ENCODE measurements at places on chromosomes 5 and 9.

GRCh38 chr9:97473717-97474116, 27.7 kb upstream of the TMOD1 start:
- H3K27ac ChIP-seq: no peak overlapping the region
- H3K27me3 ChIP-seq: no peaks in the 10 kb centered on the region
- H3K36me3 ChIP-seq: peaks cover 6% of the 10 kb centered on the region
- DNase-seq: no peak
- H3K4me3 ChIP-seq: no peak overlapping the region

DNA sequence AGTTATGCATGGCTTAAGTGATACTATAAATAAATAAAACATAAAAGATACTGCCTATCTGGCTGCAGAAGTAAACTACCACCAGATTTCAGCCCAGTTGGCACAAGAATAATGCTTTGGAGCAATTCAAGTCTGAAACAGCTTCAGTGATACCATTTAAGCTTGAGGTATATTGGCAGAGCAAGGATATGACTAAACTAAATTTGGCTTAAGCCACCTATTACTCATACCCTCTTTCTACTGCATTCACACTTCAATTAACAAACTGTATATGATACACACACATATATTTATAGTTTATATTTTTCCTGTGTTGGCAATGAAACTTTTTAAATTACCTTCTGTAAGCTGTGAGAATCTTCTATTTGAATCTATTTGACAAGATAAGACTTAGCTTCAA, 431.9 kb downstream of the ANXA1 start:
- no peaks in the 10 kb centered on the region for H3K27me3 ChIP-seq
- no peaks in the 10 kb centered on the region for H3K36me3 ChIP-seq

GRCh38 chr5:89954916-89955315, 454.6 kb downstream of the CETN3 start:
- H3K4me3 ChIP-seq: no peak overlapping the region
- H3K36me3 ChIP-seq: no peaks in the 10 kb centered on the region

DNA sequence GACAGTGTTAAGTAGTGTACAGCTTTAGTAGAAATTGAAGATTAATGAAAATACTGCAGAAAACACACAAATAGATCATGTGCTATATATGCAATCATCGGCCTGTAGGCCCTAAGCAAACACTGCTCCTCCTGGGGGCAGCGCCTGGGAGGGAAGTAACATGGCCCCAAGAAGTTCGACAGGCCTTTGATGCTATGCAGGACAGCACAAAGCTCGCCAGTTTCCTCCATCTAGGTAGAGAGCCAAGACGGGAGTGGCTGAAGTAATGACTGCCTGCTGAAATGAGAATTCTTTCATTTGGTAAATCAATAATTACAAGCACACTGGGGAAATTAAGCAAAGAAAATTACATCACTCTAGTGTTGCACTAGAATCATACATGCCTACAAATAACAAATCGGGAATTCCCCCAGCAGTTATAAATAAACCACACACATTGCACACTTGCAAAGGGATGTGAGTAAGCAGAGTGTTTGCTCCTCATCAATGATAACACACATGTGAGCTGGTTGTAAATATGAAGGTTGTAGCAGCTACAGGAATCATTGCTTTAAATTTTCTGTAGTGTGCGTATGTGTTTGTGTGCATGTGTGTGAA, 219.9 kb upstream of the NFIL3 start:
- no peaks in the 10 kb centered on the region for H3K36me3 ChIP-seq
- no peak overlapping the region for H3K4me3 ChIP-seq
- H3K27ac ChIP-seq: no peak overlapping the region
- DNase-seq: no peak

DNA sequence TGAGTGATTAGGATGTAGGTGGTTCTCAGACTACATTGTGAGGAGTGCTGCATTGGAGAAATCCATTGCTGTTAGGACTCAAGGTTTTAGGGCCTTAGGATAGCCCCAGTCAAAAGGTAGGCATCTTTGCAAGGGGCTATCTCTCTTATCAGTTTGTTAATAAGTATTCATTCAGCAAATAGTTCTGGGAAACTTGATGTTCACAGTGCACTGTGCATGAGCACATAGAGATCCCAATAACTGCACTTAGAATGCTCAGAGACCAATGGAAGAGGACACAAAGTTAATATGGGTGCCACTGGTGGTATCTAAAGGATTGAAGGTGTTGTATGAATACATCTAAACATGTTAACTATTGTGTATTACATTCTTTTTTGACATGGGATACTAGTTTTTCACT, 131.4 kb downstream of the KIF4B start:
- no peak overlapping the region for H3K4me3 ChIP-seq
- no peak overlapping the region for H3K27ac ChIP-seq
- H3K27me3 ChIP-seq: peaks cover 6% of the 10 kb centered on the region
- no peaks in the 10 kb centered on the region for H3K36me3 ChIP-seq
- no peak for DNase-seq
- H3K4me1 ChIP-seq: no peaks in the 10 kb centered on the region

- H3K27me3 ChIP-seq: no peaks in the 10 kb centered on the region
- no peak overlapping the region for H3K27ac ChIP-seq
- H3K4me3 ChIP-seq: no peak overlapping the region
- H3K36me3 ChIP-seq: no peaks in the 10 kb centered on the region
- DNase-seq: no peak
Measured at GRCh38 chr5:2697041-2697440, 54.4 kb downstream of the IRX2 start.

GRCh38 chr9:127132375-127132774, 9.9 kb upstream of the ANGPTL2 start:
- no peaks in the 10 kb centered on the region for H3K4me1 ChIP-seq
- H3K27ac ChIP-seq: no peak overlapping the region
- no peaks in the 10 kb centered on the region for H3K36me3 ChIP-seq
- no peak for DNase-seq
- peaks cover under 1% of the 10 kb centered on the region for H3K27me3 ChIP-seq

GRCh38 chr5:142024771-142025304, 12.0 kb upstream of the GNPDA1 start:
- peak overlapping the region; percentile 82 for H3K4me3 ChIP-seq
- DNase-seq: peak; percentile 86
- peaks cover 30% of the 10 kb centered on the region for H3K4me1 ChIP-seq

DNA sequence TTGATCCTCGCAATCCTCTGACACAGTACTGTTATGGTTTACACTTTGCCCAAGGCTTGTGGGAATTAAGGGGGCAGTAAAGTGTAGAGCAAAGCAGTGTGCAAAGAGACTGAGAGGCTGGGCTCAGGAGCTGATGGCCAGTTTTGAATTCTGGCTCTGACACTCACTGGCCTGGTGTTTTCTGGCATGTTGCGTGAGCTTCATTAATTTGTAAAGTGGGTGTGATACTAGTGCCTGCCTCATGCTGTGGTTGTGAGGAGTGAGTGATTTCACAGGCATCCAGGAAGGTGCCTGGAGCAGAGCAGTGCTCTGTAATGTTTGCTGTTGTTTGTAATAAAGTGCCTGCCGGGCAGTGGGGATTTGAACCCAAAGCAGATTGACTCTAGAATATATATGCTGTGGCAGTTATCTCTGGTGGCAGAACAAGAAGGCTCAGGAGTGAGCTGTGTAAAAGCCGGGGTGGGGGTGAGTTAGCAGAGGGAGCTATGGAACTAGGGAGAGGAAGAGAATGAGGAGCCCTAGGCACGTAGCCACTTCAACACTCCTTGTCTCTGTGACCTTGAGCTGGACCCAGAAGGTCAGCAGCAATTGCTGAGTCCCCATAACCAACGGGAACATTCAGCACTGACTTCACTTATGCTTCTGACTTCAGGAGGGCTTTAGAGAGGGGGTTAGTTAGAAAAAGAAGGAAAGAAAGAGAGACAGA, 108.5 kb downstream of the DOCK2 start:
- peaks cover 10% of the 10 kb centered on the region for H3K4me1 ChIP-seq
- no peak overlapping the region for H3K4me3 ChIP-seq
- peaks cover 67% of the 10 kb centered on the region for H3K36me3 ChIP-seq
- H3K27me3 ChIP-seq: no peaks in the 10 kb centered on the region
- peak overlapping the region; percentile 36 for H3K27ac ChIP-seq
- no peak for DNase-seq

DNA sequence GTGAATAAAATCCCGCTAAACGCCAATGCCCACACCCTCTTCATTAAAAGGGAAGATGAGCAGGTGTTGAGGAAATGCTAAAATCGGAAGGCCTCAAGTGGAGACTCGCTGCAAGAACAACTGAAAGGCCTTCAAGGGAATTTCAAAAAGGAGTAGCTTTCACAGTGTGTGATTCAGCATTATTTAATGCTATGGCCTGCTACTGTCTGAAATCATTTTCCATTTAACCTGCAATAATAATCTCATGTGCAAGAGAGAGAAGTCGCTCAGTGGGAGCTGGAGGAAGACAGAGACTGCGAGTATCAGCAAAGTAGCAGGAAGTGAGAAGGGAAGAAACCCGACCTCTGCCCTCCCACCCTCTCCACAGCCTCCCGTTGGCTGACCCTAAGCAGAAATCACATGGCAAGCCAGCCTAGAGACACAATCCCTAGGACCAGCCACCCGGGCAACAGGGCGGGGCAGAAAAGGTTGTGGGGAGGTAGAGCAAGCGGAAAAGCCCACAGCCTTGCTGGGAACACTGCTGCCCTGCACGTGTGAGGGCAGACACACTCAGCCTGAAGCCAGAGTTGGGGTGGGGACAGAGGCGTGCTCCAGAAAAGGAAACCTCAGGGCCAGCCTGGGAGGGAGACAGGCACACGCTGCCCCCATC, 39.9 kb upstream of the CTSL start:
- DNase-seq: no peak
- H3K4me3 ChIP-seq: no peak overlapping the region
- H3K4me1 ChIP-seq: peaks cover 6% of the 10 kb centered on the region
- no peaks in the 10 kb centered on the region for H3K27me3 ChIP-seq

DNA sequence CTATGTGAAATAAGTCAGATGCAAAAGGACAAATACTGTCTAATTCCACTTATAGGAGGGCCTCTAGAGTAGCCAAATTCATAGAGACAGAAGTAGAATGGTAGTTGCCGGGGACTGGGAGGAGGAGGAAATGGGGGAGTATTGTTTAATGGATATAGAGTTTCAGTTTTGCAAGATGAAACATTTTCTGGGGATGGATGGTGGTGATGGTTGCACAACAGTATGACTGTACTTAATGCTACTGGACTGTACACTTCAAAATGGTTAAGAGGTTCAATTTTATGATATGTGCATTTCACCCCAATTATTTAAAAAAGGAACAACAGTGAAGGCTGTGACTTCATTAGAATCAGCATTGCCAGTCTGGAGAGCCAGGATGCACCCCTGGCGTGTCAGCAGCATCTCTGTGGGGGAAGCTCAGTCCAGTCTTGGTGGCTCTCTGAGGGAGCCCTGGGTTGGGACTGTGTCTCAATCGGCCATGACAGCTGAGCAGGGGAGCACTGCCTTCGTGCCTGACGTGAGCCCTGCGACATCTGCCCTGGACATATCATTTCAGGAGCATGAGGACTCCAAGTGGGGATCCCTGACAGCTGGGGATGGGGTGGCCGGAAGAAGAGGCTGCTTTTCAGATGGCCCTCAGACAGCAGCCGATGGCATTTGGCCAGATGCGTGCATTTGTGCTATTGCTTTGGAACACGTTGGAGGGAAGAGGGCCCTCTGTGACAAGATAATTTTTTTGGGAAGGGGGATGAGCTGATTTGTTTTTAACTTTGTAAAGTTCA, 130.8 kb upstream of the STC2 start:
- H3K27me3 ChIP-seq: peaks cover 8% of the 10 kb centered on the region
- DNase-seq: no peak
- H3K4me1 ChIP-seq: no peaks in the 10 kb centered on the region
- no peak overlapping the region for H3K27ac ChIP-seq

GRCh38 chr5:52989025-52989780, at the start of gene ITGA2:
Gene ITGA2 (plus strand): TSS chr5:52989352. CDS start chr5:52989469, 117 bp downstream.
- H3K27ac ChIP-seq: no peak within 1 kb of the TSS
- H3K4me1 ChIP-seq: peaks cover 28% of the 10 kb centered on the region
- DNase-seq: peak; percentile 36
- H3K36me3 ChIP-seq: no peaks in the 10 kb centered on the region
- H3K27me3 ChIP-seq: peaks cover 54% of the 10 kb centered on the region

DNA sequence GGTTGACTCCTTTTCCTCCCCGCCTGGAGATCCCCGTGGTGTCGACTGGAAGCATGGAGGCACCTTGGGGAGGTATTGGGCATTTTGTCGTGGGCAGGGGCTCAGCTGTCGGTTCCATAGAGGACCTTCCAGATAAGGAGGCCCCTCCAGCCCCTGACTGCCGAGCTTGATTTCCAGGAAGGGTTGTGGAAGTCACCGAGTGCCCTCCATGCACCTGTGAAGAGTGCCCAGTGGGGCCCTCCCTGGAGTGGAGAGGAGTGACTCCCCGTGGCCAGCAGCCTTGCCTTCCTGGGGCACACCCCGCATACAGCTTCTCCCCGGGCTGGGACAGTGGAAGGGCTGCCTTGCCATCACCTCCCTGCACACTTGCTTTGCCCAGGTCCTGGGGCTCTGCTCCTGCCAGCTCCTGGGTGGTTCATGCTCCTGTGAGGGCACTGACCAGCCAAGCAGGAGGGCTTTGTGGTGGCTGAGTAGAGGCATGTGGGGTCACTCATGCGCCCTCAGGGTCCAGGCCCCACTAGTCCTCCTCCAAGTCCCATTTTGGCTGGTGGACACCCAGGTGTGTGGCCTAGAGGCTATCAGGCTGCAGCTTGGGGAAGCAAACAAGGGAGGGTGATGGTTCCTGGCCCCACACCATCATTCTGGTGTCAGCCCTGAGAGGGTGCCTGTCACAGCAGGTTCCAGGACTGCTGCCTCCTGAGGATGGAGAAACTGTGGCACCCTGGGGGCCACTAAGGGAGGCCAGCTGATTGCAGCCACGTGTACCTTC, 133.0 kb downstream of the WNK2 start:
- H3K36me3 ChIP-seq: no peaks in the 10 kb centered on the region
- peaks cover 17% of the 10 kb centered on the region for H3K27me3 ChIP-seq
- peaks cover 5% of the 10 kb centered on the region for H3K4me1 ChIP-seq

Data from activated naive CD8-positive, alpha-beta T cell treated with anti-CD3 and anti-CD28 coated beads, Interleukin-2, amount 50 U/mL, for 24 hours (primary cell).